ENCODE measurements at places on chromosomes 4 and X. TPM values are rescaled to one million over a fixed set of nuclear protein-coding genes. Genes with fewer than 3 reads are reported as not detected.

DNA sequence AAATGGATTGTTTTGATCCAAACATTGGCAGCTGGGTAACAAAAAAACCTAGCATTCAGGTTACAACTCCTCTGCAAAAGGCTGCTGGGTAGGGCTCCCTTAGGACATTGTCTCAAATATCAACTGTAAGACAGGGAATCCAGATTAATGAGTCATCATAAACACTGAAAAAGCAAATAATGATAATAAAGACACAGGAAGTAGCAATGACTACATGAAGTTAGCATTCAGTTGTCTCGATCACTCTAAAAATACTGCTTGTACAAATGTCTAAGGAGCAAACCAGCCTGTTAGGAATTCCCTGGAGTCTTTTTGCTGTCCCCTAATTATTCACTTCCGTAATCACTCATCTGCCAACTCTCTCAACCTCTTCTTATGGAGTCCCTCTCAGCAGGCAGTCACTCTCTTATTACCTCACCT is 259.2 kb downstream of the GPC3 start:
- no peak for DNase-seq
- peaks cover 23% of the 10 kb centered on the region for H3K4me1 ChIP-seq
- no peaks in the 10 kb centered on the region for H3K36me3 ChIP-seq
- H3K27me3 ChIP-seq = no peaks in the 10 kb centered on the region
- H3K4me3 ChIP-seq = no peak overlapping the region

GRCh38 chr4:150212485-150212884 is 134.2 kb downstream of the DCLK2 start:
- no peaks in the 10 kb centered on the region for H3K27me3 ChIP-seq
- H3K36me3 ChIP-seq = peaks cover 3% of the 10 kb centered on the region
- H3K4me1 ChIP-seq = peaks cover 47% of the 10 kb centered on the region
- no peak overlapping the region for H3K4me3 ChIP-seq

The ARHGAP24 gene
- 22.0 TPM for total RNA-seq

The SUPT20HL1 gene
- not detected for total RNA-seq

DNA sequence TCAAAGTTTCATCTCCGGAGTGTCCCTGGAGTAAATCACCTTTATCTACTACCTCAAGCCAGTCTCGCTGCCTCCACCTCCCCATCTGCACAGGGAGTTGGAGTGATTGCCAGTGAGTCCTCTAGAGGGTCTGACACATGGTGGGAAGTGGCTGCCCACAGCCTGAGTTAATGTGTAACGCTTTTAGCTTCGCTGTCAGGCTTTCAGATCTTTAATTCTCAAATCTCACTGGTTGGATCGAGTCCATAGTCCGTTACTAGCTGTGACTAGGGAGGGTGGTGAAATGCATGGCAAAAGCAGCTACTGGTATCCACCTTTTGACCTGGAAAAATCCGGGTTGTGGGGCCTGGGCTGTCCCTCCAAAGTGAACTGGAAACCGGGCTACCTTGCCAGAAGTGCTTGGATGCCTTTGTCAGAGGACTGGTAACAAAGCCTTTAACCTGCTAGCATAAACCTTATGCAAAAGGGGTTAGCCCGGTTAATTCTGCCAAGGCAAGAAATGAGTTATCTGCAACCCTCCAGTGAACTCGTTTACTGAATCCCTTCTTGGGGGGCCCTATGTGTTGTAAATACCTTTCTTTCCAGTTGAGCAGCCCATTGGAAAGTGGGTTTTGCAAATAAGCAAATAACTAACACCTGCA is 5.1 kb upstream of the WDR1 start:
- H3K27me3 ChIP-seq = no peaks in the 10 kb centered on the region
- peaks cover 37% of the 10 kb centered on the region for H3K4me1 ChIP-seq
- DNase-seq = no peak

DNA sequence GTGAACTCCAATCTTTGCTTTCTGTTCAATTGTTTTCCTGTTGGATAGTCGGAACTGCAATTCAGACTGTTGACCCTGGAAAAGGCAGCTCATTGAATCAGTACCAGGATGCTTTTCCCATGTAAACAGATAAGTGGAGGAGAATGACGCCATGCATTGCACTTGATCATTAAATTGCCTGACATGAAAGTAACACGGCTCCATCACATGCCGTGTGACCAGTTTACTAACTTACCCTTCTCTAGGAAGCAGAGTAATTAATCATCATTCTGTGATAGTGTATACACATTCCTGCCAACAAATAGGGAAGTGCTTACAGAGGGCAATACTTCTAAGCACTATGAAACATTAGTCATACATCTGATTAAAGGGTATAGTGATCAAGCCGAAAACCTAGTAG is 101.4 kb downstream of the PPARGC1A start:
- no peak overlapping the region for H3K4me3 ChIP-seq
- no peak overlapping the region for H3K27ac ChIP-seq
- H3K36me3 ChIP-seq = peaks cover 5% of the 10 kb centered on the region
- H3K27me3 ChIP-seq = no peaks in the 10 kb centered on the region

DNA sequence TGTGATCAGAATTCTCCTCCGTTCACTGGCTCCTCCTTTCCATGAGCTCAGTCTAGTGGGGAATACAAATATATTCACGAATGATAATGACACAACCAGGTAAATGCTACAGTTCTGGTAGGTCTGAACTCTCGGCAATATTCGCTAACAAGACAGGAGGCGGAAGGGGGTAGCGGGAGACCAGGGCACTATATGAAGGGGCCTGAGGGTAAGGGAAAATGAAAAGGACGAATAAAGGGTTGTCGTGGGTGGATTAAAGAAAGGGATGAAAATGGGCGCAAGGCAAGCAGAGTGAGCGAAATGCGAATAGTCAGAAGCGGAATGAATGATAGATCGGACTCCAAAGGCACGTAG is 743 bp downstream of the NKAP start:
- H3K4me1 ChIP-seq = peaks cover 18% of the 10 kb centered on the region
- peak overlapping the region; percentile 89 for H3K4me3 ChIP-seq
- no peaks in the 10 kb centered on the region for H3K36me3 ChIP-seq
- H3K27ac ChIP-seq = peak overlapping the region; percentile 97
- no peaks in the 10 kb centered on the region for H3K27me3 ChIP-seq
- DNase-seq = no peak

The CSAG2 gene
- not detected for total RNA-seq

DNA sequence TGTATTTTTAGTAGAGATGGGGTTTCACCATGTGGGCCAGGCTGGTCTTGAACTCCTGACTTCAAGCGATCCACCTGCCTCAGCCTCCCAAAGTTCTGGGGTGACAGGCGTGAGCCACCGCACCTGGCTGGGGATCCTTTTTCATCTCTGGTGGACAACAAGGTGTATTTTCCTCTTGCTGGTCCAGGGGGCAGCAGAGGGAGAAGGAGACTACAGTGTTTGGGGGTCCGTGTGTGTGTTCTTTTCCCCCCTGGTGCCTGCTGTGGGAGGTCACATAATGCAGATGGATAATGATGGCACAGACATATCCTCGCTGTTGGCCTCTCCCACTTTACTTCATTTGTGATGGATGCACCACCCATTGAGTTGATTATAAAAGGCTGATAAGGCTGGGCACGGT is 39.0 kb upstream of the CD99 start:
- H3K4me1 ChIP-seq = peaks cover 7% of the 10 kb centered on the region
- peaks cover 7% of the 10 kb centered on the region for H3K36me3 ChIP-seq
- H3K4me3 ChIP-seq = no peak overlapping the region
- no peak overlapping the region for H3K27ac ChIP-seq
- H3K27me3 ChIP-seq = no peaks in the 10 kb centered on the region
- no peak for DNase-seq

GRCh38 chr4:144171697-144172096 is 31.2 kb upstream of the GYPA start:
- H3K4me1 ChIP-seq = peaks cover 19% of the 10 kb centered on the region
- H3K27me3 ChIP-seq = peaks cover 6% of the 10 kb centered on the region
- no peak overlapping the region for H3K4me3 ChIP-seq

The FANCB gene
- total RNA-seq = 3.2 TPM

- no peak overlapping the region for H3K4me3 ChIP-seq
- H3K27me3 ChIP-seq = peaks cover 2% of the 10 kb centered on the region
- peaks cover 8% of the 10 kb centered on the region for H3K4me1 ChIP-seq
- no peak for DNase-seq
Measured at GRCh38 chr4:140854168-140854567, 98.0 kb upstream of the TBC1D9 start.

The GPRIN3 gene
- total RNA-seq = 0.10 TPM

The KIF4A gene
- total RNA-seq = 4.5 TPM

DNA sequence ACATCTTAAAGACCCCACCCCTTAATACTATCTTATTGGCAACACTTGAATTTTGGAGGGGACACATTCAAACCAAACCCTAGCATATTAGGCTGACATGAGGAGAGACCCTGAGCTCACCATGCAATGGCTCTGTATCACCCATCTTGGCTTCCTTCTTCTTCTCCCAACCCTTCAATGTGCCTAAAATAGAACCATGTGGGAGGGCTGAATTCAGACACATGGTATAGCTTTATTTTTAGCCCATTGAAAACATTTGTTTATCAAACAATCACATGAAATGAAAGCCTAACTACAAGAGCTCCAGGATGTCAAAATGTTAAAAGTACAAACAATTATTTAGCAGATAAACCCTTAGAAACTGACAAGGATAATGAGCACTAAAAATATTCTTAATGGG is 81.6 kb downstream of the RASL11B start:
- no peak overlapping the region for H3K27ac ChIP-seq
- H3K4me3 ChIP-seq = no peak overlapping the region
- no peaks in the 10 kb centered on the region for H3K36me3 ChIP-seq
- no peaks in the 10 kb centered on the region for H3K27me3 ChIP-seq

DNA sequence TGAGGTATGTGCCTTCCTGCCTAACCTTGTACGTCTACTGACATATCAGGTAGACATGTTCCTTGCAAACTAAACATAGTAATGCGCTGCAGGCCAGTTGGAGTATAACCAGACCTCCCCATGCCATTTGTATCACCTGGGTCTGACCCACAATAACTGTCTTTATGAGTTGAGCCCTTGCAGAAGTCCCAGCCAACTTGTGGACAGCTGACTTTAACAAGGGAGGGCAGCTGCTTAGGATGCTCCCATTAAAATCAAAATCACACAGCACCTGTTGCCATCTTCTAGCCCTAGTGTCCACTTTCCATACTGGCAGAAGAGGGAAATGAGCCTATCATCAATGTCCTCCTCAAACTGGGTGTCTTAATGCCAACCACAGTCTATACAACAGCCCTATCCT is 41.6 kb downstream of the KANTR start:
- H3K27me3 ChIP-seq = no peaks in the 10 kb centered on the region
- H3K4me3 ChIP-seq = no peak overlapping the region
- no peak overlapping the region for H3K27ac ChIP-seq
- peaks cover 1% of the 10 kb centered on the region for H3K36me3 ChIP-seq
- no peaks in the 10 kb centered on the region for H3K4me1 ChIP-seq
- no peak for DNase-seq

DNA sequence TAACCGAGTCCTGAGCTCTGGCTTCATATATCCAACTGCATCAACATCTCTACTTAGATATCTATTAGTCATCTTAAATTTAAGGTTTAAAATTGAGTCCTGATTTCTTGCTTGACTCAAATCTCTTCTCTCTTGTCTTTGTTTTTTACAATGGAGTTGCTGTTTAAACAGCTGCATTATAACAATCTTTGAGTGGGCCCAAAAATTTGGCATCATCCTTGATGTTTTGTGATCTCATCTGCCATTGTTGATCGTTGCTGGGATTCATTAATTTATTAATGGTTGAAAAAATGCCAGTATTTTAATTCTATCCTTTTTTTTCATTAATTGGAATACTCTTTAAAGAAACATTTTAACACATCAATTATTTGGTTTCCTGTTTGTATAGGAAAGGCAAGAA is 82.2 kb downstream of the STIM2 start:
- no peaks in the 10 kb centered on the region for H3K36me3 ChIP-seq
- peaks cover 4% of the 10 kb centered on the region for H3K4me1 ChIP-seq
- no peak overlapping the region for H3K4me3 ChIP-seq
- no peaks in the 10 kb centered on the region for H3K27me3 ChIP-seq

GRCh38 chr4:1116838-1117237 is 3.5 kb upstream of the RNF212 start:
- H3K27me3 ChIP-seq = peaks cover 28% of the 10 kb centered on the region
- peaks cover 4% of the 10 kb centered on the region for H3K4me1 ChIP-seq
- peaks cover 1% of the 10 kb centered on the region for H3K36me3 ChIP-seq
- no peak overlapping the region for H3K4me3 ChIP-seq
- no peak overlapping the region for H3K27ac ChIP-seq

- H3K36me3 ChIP-seq = no peaks in the 10 kb centered on the region
- peaks cover 3% of the 10 kb centered on the region for H3K27me3 ChIP-seq
- DNase-seq = no peak
- H3K4me3 ChIP-seq = no peak overlapping the region
- no peak overlapping the region for H3K27ac ChIP-seq
Measured at GRCh38 chr4:54567327-54567726, 90.4 kb upstream of the KIT start.

- H3K4me3 ChIP-seq = no peak overlapping the region
- H3K27me3 ChIP-seq = no peaks in the 10 kb centered on the region
- DNase-seq = no peak
Measured at GRCh38 chrX:20433388-20433775, 166.7 kb upstream of the RPS6KA3 start.

The OCIAD2 gene
- total RNA-seq = 14.5 TPM

DNA sequence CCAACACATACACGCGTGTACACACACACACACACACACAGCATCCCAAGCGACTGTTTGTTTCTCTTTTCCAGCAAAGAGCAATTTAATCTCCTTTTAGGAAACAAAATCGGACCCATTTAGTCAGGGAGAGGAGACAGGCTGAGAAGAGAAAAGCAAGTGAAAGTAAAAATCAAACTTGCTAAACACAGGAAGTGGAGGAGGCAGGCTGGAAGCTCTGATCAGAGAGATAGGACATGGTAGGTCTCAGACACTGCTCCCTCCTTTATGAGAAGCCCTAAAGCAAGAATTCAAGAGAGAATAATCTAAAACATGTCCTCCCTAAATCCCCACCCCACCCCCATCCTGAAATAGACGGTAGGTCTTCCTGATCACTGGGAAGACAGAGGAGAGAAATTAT is 62.3 kb downstream of the GPC3 start:
- peak overlapping the region; percentile 36 for H3K4me3 ChIP-seq
- H3K36me3 ChIP-seq = no peaks in the 10 kb centered on the region
- no peaks in the 10 kb centered on the region for H3K27me3 ChIP-seq
- peaks cover 6% of the 10 kb centered on the region for H3K4me1 ChIP-seq

DNA sequence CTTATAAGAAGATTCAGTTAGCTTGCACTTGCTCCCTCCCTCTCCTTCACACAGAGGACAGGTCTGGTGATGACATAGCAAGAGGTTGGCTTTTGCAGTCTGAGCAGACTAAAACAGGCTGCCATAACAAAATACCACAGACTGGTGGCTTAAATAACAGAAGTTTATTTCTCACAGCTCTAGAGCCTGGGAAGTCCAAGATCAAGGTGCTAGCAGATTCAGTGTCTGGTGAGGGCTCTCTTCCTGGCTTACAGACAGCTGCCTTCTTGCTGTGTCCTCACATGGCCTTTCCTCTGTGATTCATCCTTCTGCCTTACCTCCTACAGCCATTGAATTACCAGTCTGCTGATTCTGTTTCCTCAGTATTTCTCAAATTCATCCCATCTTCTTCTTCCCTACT is 13.1 kb downstream of the RP2 start:
- no peak overlapping the region for H3K4me3 ChIP-seq
- peak overlapping the region; percentile 89 for H3K27ac ChIP-seq
- peaks cover 17% of the 10 kb centered on the region for H3K4me1 ChIP-seq
- DNase-seq = no peak
